SK-N-SH (cell line): ENCODE measurements at places on chromosomes 16 and 17.
A peak's percentile ranks its signal among the peaks of the same experiment; 100 is the strongest.

GRCh38 chr17:2075336-2076086, 20.6 kb downstream of the HIC1 start:
- DNase-seq = peak; percentile 78

- DNase-seq = peak; percentile 100
Measured at GRCh38 chr16:77807-78443, at the start of gene MPG. TSS of gene MPG (plus strand) at chr16:78225. CDS start at chr16:78310, 85 bp downstream.

GRCh38 chr16:24052329-24053098, 203.6 kb upstream of the CACNG3 start:
- no peak for DNase-seq

- no peak for DNase-seq
Measured at GRCh38 chr17:50828508-50829170, 6.7 kb upstream of the WFIKKN2 start.

DNA sequence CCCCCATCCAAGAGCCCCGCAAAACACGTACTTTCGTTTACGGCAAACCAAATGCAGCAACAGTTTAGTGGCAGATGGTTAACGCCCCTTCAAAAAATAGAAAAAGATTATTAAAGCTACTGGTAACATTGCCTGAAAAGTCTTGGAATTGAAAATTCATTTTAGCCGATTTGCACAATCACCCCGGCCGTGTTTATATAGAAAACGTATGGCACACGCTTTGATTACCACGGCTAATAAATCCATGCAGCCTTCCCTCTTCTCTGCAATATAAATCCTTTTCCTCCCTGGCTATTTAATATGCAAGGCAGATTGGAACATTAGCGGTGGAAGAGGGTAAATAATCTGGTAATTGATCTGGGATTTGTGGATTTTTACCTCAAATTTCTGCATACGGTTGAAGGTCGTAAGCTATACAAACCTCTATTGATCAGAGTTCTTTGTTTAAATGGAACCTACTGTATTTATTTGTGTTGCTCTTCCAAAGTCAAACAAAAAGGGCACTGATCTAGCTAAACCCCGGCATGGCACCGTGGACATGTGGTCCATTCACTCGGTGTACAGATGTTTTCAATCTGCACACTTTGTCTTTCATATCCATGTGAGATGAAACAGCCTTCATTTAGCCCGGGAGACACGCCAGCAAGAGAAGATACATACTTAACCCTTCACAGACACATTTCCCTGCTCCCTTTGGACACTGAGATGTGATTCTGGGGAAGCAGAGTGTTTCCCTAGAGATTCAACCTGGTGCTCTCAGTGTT, 238.1 kb upstream of the MAF start:
- DNase-seq = peak; percentile 68

DNA sequence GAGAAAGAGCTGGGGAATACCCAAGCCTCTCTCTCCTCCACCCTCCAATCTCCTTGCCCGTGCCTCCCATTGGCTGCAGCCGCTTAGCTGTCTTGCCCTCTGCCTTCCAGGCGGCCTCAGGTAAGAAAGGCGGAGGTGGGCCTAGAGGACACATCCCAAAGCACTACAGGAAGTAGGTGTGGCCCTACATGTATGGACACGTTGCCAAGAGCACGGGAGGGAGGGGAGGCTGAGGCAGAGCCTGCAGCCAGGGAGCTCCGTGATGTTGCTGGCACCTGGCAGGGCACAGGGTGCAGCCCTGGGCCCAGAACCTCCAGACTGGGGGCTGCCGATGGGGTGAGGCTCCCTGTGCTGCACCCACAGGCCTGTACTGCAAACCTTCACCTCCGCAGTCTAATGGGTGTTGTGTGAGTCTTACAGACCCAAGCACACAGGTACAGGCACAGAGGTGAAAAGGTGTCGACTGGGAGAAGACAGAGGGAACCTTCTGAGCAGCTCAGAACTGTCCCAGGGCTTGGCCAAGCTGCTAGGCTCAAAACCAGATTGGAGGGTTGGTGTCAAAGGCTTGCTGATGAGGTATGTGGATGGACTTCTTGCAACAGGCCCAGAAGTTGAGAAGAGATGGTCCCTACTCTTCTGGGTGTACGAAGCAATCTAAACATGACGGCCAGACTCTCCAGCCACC, 23.5 kb upstream of the FOXK2 start:
- DNase-seq = peak; percentile 10

DNA sequence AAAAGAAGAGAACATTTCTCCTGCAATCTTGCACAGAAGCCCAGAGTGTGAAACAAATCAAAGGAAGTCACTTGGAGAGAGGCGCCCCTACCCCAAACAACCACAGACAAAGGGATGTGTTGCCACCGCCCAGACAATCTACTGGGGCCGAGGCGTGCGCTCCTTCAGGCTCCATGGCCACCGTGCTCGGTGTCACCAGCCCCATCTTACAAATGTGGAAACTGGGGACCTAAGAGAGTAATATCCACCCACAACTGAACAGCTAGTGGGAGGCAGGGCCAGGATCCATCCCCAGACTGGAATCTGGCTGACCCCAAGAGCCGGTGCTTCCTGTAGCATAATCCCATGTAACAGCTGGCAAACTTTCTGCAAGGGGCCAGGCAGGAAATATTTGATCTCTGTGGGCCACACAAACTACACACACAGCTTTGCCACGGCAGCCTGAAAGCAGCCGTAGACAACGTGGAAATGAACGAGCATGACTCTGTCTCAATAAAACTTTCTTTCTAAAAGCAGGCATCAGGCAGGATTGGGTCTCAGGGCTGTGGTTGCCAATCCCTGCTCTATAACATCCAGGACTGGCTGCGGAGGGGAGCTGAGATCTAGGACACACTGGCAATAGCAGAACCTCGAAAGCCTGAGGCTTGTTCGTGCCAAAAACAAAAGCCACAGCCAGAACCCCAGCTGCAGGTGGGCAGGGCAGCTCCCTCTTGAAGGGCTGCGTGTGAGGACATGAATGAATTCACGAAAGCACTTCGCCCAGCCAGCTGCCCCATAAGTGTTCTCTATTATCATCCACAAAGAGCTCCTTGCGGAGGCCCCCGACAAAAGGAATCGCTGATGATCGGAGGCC, 26.6 kb upstream of the GINS2 start:
- DNase-seq = no peak

- no peak for DNase-seq
Measured at GRCh38 chr17:67107171-67107570, 62.8 kb downstream of the CACNG1 start.

DNA sequence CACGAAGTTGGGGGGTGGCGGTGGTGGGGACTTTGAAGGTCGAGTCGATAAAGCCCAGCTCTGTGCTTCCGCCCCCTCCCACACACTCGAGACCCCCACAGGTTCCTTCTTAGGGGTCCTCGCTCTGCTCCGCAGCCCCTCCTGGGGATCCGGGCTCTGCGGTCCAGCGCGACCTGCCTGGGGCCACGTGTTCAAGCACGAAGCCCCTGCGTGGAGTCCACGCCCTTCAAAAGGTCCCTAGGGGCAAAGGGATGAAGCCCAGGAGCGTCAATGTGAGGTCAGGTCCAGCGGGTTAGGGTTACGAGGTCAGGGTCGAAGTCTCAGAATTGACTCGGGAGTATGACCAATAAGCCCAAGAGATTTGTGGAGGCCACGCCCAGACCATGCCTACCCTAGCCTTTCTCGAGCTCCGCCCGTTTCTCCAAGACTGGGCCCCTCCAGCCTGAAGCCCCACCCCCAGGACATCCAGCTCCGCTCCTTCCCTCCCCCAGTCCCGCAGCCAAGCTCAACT, 786 bp upstream of the CACNA1G start:
- peak; percentile 82 for DNase-seq

GRCh38 chr17:6532441-6532885, 23.9 kb downstream of the PITPNM3 start:
- no peak for DNase-seq

- peak; percentile 16 for DNase-seq
Measured at GRCh38 chr16:78045865-78046581, 23.7 kb downstream of the CLEC3A start.

DNA sequence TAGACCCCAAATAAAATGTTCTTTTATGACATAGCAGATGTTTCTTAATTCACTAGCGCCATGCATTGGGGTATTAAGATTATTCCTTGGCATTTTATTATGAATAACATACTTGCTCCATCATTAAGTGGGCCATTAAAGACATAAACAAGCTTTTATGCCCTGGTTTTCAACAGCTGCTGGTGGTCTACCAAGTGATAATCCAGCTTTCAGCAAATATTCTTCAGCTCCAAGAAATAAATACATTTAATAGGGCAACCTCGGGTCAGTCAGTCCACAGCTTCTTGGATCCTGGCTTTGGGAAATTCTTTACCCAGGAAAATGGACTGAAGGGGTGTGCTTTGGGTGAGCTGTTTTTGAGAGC, 217.3 kb upstream of the IRX3 start:
- DNase-seq = no peak

- DNase-seq = no peak
Measured at GRCh38 chr16:75317101-75317522, 65.7 kb upstream of the BCAR1 start.

GRCh38 chr17:43834106-43834505, 1.2 kb upstream of the MPP3 start:
- DNase-seq = no peak

DNA sequence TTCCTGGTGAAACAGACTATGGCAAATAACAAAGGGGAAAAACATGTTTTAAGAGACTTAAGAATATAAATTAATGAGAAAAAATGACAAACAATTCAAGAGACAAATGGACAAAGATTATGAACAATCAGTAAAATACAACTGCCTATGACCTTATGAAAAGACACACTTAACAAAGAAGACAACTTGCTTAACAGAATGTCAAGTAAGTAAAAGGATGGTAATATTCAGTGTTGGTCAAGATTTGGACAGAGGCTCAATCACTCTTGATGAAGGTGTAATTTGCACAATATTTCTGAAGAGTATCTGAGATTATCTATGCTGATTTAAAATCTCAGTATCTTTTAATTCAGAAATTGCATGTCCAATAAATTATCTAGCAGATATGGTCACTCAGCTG, 34.4 kb downstream of the CREBBP start:
- no peak for DNase-seq

DNA sequence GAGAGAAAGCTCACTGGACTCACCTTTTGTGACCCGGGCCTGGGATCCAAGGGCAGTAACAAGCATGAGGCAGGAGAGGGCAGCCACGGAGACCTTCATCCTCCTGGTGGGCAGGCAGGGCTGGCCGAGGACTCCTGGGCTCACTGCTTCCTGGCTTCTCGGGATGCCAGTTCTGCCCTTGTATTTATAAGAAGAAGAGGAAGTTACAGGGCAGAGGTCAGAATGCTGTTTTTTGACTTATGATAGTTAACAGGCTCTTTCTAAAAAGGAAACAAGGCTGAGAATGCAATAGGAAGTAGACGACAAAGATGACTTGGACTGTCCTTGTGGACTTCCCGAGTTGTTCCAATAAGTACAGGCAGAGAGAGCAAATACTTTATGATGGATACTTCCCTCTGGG, at the start of gene CCL23:
TSS of gene CCL23 (minus strand) at position 174 of the 400 bp plus-strand sequence. CDS start at position 99, 75 bp downstream.
- no peak for DNase-seq

- DNase-seq = no peak
Measured at GRCh38 chr16:4496305-4496704, 20.1 kb downstream of the HMOX2 start.

DNA sequence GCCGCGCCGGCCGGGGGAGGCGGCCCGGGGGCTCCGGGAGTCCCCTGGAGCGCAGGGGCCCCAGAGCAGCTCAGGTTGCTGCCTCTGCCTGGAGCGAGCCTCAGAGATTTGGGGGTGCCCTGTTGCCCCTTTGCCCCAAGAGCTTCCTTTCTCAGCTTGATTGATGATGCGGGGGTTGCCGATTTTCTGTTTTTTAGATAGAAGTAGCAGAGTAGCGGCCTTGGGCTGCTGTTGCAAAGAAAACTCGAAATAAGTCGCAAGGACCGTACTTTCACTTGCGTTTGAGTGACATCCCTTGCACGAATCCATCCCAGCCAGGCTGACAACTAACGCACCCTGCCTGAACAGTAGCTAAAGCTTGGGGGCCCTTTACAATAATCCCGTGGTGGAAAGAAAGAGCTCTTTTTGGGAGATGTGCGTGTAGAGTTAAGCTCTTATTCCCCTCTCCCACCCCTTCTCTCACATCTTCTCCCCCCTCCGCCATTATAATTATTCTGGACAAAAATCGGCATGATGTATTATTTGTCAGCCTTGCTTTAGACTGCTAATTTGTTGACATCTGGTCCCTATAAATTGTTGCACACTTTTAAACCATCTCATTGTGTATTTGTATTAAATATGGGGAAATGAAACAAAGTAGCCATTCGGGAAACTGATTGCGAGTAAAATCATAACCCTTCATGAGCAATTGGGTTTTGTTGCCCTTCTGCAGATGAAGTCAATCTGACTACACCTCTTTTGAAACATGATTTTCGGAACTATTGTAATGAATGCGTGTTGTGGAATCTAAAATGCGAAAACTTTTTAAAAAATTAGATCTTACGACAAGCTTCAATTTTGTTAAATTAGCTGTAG, 873 bp downstream of the USP10 start:
- DNase-seq = peak; percentile 37

- DNase-seq = no peak
Measured at GRCh38 chr17:8799570-8800212, 526 bp upstream of the MFSD6L start.
